ENCODE measurements at places on chromosomes 6 and 20.

DNA sequence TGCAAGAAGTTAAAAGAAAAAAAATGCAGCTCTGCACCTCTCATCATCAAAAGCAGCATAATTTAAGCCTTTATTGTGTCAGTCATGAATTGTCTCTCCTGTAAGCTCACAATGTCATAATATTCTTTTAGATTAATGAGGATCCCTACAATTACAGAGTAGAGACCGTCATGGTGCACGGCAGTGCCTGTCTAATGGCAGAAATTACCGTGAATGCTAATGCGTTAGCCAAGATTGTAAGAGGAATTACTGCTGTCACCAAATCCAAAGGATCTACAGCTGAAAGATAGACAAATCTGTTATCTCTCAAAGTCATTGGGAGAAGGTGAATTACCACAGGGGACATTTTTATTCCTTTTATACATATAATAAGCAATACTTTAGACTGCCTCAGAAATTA is 631.6 kb upstream of the NRSN1 start:
- DNase-seq = no peak

DNA sequence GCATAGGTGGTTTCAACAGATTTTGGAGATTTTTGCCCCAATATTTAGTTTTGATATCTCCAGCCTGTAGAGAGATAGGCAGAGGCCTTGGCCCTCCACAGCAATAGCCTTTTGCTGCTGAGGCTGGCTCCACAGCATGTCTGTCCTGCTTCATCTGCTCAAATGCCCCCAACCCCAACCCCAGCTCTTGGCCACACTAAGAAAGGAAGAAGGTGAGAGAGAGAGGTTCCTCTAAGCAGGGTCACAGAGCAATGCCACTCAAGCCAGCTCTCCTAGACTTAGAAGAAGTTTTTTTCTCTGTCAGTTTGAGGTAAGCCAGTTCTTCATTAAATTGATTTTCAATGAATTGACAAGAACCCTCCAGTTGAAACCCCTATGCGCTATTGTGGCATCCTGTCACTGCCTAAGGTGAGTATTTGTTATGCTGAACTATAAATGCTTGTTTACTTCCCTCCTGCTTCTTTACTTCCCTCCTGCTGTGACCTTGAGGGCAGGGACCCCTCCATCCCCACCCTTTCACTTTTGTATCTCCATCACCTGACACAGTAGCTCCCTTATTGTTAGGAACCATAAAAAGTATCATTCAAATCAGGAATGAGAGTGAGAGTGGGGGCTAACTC is 366.2 kb upstream of the CNR1 start:
- DNase-seq = peak; percentile 7

- DNase-seq = no peak
Measured at GRCh38 chr6:45084257-45084656, 243.9 kb upstream of the RUNX2 start.

DNA sequence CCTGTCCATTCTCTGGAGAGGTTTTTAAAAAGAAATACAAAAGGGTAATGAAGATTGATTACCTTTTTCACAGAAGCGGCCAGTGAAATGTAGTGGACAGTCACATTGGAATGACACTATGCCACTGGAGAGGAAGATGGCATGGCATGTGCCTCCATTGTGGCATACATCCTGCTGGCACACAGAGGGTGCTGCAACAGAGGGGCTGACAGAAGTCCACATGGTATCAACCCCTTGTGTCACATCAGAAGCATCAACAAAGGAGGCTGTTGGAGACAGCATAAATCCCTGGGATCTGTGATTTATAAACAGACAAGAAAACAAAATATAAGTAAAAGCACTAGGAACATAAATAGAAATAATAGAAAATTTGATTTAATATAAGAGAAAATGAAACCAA is 594.9 kb downstream of the PHF3 start:
- no peak for DNase-seq

GRCh38 chr20:32362901-32363364 is 4.8 kb downstream of the ASXL1 start:
- DNase-seq = no peak

GRCh38 chr20:34215711-34216381 is 25.4 kb upstream of the ASIP start:
- peak; percentile 95 for DNase-seq

- peak; percentile 93 for DNase-seq
Measured at GRCh38 chr6:1436334-1437306, 47.2 kb downstream of the FOXF2 start.

DNA sequence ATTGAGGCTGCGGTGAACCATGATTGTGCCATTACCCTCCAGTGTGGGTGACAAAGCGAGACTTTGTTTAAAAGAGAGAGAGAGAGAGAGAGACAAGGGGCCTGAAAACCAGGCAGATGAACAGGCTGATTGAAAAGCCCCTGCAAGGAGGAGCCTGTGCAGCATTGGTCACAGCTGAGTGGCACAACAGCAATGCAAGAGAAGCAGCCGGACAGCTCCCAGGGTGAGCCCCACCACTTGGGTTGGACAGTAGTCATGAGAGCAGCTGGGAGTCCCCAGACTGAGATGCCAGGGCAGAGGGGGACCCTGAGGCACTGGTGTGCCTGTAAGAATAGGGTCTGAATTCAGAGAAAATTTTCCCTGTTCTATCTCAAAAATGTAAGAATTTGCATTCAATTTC is 10.2 kb downstream of the DNPH1 start:
- no peak for DNase-seq

GRCh38 chr6:168280020-168280898 is 39.3 kb downstream of the DACT2 start:
- no peak for DNase-seq

DNA sequence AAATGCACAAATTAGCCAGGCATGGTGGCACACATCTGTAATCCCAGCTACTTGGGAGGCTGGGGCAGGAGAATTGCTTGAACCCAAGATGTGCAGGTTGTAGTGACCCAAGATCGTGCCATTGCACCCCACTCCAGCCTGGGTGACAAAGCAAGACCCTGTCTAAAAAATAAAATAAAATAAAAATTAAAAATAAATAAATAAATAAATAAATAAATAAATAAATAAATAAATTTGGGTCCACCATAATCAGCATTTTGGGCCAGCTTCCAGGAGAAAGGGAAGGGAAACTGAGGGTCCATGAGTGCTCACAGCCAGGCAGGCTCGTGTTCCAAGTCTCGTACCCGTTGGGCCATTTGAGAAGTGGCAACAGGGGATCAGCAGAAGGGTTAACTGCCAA is 131.6 kb upstream of the AGPAT4 start:
- DNase-seq = no peak

DNA sequence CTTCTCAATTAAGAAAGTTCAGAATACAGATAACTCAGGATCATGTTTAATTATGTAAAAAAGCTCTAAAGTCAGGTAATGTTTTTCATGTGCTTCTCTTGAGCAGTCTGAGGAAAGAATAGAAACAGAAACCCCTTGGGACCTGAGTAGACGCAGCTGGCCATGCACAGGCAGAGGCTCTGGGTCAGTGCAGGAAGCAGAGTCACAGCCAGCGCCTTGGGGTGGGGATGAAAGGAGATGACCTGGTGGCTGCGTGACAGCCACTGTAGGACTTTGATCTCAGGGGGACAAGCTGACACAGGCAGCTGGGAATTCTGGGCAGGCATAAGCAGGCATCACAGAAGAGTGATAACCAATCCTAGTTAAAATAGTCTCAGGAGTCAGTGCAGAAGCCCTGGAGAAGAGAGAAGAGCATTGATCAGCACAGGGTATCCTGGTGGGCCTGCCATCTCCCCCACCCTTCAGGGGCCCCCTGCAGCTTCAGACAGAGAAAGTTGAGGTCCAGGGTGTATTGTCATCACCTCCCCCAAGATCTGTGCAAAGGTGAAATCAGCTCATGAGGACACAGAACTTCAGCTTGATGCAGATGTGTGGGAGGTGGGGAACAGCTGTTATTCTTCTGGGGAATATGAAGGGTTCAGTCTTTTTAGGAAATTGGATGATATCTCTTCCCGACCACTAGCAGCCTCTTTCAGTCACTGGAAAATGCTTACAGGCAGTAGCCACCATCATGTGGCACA is 6.4 kb downstream of the HLA-DQB1 start:
- DNase-seq = no peak

- no peak for DNase-seq
Measured at GRCh38 chr20:24953209-24953575, 4.1 kb downstream of the CST7 start.

DNA sequence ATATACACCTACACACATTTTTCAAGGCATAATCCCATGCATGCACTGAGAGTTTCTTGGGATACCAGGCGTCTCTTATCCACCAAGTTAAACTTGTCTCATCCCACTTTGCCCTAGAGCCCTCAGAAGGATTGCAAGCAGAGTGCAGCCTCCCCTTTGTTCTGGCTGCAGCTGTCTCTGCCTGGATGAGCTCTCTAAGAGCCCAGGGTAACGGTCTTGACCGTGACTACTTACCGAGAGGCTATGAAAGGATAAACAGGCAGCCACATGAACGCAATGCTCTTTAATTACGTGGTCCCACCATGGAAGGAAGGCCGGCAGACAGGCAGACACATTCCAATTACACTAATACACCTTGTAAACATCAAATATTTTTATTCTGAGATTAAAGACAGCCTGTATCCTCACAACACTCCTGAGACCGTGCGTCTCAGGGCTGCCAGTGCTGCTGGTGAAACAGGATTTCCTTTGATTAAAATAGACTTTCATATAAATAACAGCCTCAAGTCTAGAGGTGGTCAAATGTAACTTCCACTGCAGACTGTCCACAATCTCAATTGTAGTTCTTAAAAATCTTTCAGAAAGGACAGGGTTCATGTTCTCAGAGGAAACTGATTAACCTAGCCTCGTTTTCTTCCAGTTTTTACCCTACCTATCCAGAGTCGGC is 210.0 kb upstream of the PRDM1 start:
- no peak for DNase-seq

GRCh38 chr6:165846123-165846966 is 183.3 kb upstream of the PDE10A start:
- no peak for DNase-seq

DNA sequence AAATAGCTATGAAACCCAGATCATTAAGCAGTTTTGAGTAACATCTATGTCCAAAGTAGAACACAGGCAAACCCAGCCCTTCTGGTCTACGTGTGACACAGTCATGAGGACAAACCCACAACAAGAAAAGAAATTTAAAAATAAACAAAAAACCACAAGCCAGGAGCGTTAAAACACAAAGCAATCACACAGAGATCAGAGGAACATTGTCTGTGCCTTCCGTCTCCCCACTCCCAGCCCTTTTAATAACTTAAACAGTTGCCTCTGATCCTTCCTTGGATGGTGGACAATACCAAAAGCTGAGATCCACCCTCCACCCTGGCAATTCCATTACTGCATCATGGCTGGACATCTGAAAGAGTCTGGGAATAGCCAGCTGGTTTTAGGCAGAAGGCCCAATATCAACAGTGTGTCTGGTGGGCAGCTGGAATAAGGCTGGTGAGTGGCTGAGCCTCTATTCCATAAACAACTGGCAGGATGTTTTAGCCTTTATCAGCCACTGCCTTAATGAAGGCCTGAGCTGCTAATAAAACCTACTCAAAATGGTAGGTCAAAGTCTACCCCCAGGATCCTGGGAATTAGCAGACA is 15.7 kb upstream of the LAMA4 start:
- DNase-seq = no peak

GRCh38 chr20:25012616-25013189 is 20.2 kb upstream of the APMAP start:
- no peak for DNase-seq

DNA sequence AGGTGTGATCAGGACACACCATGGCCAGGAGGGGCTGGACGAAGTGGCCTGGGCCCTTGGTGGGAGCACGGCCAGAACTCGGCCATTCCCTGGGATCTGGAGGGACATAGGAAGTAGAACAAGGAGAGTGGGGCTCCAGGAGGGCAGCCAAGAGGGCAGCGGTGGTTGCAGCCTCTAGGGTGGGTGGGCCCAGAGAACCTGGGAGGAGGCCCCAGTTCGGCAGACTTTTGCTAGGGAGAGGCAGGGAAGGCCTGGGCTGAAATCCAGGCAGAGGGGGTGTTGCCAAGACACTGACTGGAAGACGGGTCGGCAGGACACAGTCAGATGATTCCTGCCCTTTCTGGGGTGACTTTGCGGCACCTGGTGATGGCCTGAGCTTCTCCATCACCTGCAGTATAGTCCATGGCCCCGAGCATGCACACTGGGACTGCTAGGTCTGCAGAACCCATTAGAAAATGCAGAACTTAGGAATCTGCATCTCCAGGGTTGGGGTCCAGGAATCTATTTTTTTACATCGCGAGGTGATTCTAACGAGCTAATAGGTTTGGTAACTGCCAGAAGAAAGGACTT is 224.8 kb downstream of the SYNDIG1 start:
- DNase-seq = no peak

GRCh38 chr6:80932359-80932758 is 820.1 kb downstream of the TENT5A start:
- no peak for DNase-seq

DNA sequence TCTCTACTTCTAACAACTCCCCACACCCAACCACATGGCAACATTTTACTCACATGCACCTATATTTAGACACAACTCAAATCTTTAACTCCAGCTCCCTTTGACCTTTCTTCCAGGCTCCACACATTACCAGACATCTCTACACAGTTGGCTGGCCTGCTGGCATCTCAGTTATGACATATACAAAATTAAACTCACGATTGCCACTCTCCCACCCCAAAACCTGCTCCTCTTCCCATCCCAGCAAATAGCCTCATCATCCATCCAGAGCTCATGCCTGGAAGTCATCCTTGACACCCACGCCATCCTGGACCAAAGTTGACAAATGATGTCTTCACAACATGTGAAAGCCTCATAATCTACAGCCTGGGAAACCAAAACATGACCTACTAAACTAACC is 176.6 kb downstream of the PKHD1 start:
- DNase-seq = no peak

GRCh38 chr6:95142661-95143335 is 434.5 kb upstream of the MANEA start:
- no peak for DNase-seq

- DNase-seq = peak; percentile 91
Measured at GRCh38 chr6:141105481-141105880, 1027.2 kb upstream of the GJE1 start.

GRCh38 chr6:45838451-45838850 is 177.2 kb downstream of the CLIC5 start:
- DNase-seq = no peak

DNA sequence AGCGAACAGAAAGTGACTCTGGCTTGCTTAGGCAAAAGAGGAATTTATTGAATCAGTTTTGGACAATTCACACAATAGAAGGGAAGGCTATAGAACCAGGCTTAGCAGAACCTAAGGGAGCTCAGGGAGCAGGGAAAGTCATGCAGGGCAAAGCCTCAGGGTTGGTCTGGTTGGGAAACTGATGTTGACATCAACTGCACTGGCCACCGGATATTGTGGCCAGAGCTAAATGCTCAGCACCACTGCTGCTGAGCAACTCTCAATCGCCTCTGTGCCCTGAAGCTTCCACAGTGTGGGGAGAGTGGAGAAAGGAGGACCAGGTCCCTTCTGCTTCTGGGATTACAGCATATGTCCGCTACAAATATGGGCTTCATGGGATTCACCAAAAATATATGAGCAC is 93.3 kb upstream of the GCM1 start:
- no peak for DNase-seq

- no peak for DNase-seq
Measured at GRCh38 chr6:3731700-3732099, 19.8 kb downstream of the PXDC1 start.

- DNase-seq = peak; percentile 94
Measured at GRCh38 chr6:27019651-27020552, 227.6 kb upstream of the PRSS16 start.

Measured in GM23338 (cell line).